ENCODE measurements at places on chromosomes 2 and 18.
A peak's percentile ranks its signal among the peaks of the same experiment; 100 is the strongest.

- DNase-seq: peak; percentile 64
- H3K27me3 ChIP-seq: peaks cover 25% of the 10 kb centered on the region
- peaks cover 20% of the 10 kb centered on the region for H3K4me1 ChIP-seq
- no peak overlapping the region for H3K4me3 ChIP-seq
- H3K36me3 ChIP-seq: no peaks in the 10 kb centered on the region
- no peak overlapping the region for H3K27ac ChIP-seq
Observed at GRCh38 chr2:127428057-127428814, 10.0 kb downstream of the PROC start.

DNA sequence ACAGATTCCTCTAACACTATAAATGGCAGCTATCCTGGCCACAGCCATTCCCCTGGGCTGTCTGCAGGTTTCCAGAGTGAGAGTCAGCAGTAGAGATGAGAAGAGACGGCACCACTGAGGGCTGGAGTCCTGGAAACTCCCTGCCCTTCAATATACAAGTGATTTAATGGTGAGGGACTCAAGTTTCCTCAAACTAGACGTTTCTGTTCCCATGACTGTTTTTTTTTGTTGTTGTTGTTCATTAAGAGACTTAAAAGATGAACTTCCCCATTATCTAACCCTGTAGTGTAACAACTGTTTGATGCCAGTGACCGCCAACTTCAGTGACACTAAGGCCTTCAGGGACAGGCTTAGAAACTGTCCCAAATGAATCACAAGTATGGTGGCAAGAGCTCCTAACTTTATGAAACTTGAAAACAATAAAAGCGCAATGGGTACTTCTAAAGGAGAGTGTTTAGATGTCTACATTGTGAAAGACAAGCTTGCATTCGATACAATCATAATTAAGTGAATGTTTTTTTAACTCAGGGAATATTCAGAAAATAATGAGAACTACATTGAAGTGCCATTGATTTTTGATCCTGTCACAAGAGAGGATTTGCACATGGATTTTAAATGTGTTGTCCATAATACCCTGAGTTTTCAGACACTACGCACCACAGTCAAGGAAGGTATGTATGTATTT lies 34.0 kb downstream of the IL1R2 start:
- no peak for DNase-seq
- H3K27me3 ChIP-seq: no peaks in the 10 kb centered on the region
- H3K4me3 ChIP-seq: no peak overlapping the region
- no peaks in the 10 kb centered on the region for H3K36me3 ChIP-seq
- peaks cover 31% of the 10 kb centered on the region for H3K4me1 ChIP-seq
- no peak overlapping the region for H3K27ac ChIP-seq

GRCh38 chr2:199092419-199092818 lies 365.3 kb downstream of the SATB2 start:
- H3K27me3 ChIP-seq: no peaks in the 10 kb centered on the region
- H3K4me3 ChIP-seq: no peak overlapping the region
- no peaks in the 10 kb centered on the region for H3K36me3 ChIP-seq
- no peaks in the 10 kb centered on the region for H3K4me1 ChIP-seq

DNA sequence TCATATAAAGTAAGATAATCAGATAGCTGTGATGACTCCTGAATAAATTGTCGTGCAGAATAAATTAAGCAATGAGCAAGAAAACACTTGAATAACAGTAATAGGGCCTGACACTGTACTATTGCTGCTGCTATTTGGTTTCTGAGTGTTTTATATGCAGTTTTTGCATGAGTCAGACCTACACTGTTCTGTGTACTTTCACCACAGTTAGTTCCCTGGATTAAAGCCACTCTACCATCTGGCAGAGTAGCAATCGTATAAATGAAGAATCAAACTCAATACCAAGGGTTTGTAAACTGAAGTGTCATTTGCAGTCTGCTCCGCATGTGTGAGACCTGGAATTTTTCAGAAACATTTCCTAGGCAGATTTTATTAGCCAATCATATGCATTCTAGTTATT lies 398.6 kb upstream of the CDH7 start:
- no peak for DNase-seq
- H3K36me3 ChIP-seq: no peaks in the 10 kb centered on the region
- H3K4me1 ChIP-seq: no peaks in the 10 kb centered on the region
- H3K27ac ChIP-seq: no peak overlapping the region

DNA sequence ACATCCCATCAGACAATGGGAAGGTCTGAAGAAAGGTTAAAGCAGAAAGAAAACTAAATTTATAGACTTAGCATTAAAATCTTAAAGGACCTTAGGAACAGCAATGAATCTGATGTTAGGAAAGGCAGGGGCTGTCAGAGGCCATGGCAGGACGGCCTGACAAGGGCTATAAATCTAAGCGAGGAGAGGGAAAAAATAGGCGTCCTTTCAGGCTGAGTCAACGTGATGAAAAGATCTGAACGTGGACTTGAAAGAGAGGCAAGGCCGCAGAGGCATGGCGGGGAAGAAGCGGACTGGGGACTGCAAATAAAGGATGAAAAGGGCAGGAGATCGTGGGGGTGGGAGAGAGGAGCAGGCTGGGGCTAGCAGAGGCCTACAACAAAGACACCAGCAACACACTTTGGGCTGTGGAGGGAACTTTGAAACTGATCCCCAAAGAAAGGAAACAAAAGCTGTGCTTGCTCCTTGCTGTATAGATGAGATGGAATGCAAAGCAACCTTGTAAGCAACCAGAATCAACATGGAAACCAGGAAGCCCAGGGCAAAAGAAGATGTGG lies 145.6 kb downstream of the NRP2 start:
- DNase-seq: no peak
- H3K27ac ChIP-seq: peak overlapping the region; percentile 13
- H3K27me3 ChIP-seq: peaks cover 2% of the 10 kb centered on the region
- H3K4me3 ChIP-seq: peak overlapping the region; percentile 1
- H3K4me1 ChIP-seq: peaks cover 12% of the 10 kb centered on the region

- H3K36me3 ChIP-seq: no peaks in the 10 kb centered on the region
- H3K27me3 ChIP-seq: no peaks in the 10 kb centered on the region
- H3K4me1 ChIP-seq: peaks cover 13% of the 10 kb centered on the region
- H3K4me3 ChIP-seq: no peak overlapping the region
- H3K27ac ChIP-seq: no peak overlapping the region
Observed at GRCh38 chr2:191032588-191033429, 18.8 kb upstream of the STAT1 start.

DNA sequence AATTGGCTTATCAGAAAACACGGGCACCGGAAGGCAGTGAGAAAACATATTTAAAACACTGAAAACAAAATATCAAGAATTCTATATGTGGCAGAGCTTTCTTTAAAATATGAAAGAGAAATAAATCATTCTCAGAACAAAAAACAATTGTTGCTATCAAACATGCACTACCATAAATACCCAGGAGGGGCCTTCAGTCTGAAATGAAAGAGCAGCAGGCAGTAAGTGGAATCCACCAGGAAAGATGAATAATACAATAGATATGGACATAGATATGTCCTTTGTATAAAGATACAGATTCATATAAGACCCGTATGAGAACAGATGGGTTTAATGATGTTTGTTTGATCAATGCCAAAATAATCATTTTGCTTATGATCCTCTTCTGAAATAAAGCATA lies 142.0 kb downstream of the TMEM18 start:
- H3K36me3 ChIP-seq: no peaks in the 10 kb centered on the region
- DNase-seq: no peak
- H3K4me3 ChIP-seq: no peak overlapping the region

- no peak overlapping the region for H3K27ac ChIP-seq
- H3K4me1 ChIP-seq: peaks cover 39% of the 10 kb centered on the region
- DNase-seq: no peak
- no peak overlapping the region for H3K4me3 ChIP-seq
- H3K36me3 ChIP-seq: no peaks in the 10 kb centered on the region
- H3K27me3 ChIP-seq: no peaks in the 10 kb centered on the region
Observed at GRCh38 chr2:109261906-109262631, 133.1 kb downstream of the SH3RF3 start.

DNA sequence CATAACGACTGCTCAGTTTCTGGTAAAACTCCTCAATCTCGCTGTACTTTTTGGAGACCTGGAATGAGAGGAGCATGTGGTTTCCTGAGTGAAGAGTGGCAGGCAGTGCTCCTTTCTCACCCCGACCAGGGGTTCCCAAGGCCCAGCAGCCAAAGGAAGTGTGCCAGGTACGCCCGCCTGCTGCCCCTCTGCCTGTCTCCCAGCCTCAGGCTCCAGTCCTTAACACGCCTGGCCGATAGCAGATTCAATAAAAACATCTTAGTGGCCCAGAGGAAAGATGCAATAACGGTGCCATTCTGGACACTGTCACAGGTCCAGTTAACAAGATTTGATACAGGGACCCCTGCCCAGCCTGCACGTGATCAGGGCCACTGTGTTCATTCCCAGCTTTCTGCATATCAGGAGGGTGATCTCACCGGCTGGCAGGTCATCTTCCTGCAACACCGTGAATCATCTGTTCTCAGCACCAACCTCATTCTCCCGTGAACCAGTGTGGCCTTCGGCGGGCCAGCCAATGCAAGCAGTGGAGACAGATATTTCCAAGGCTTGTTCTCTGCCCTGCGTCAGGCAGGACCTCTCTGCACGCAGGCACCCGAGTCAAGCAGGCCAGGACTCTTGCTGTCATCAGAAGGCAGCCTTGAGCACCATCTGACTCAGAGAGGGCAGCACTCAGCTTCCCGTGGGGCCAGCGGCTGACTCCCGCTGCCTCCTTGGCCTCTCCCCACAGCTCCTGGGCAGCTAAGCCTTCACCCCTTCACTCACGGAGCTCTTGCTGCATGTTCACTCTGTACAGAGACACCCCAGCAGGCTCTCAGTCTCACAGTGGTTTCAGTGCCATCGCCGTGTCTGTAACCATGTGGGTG lies 9.5 kb downstream of the HS1BP3 start:
- H3K27ac ChIP-seq: no peak overlapping the region
- H3K4me3 ChIP-seq: no peak overlapping the region
- no peaks in the 10 kb centered on the region for H3K27me3 ChIP-seq
- peaks cover 5% of the 10 kb centered on the region for H3K36me3 ChIP-seq

DNA sequence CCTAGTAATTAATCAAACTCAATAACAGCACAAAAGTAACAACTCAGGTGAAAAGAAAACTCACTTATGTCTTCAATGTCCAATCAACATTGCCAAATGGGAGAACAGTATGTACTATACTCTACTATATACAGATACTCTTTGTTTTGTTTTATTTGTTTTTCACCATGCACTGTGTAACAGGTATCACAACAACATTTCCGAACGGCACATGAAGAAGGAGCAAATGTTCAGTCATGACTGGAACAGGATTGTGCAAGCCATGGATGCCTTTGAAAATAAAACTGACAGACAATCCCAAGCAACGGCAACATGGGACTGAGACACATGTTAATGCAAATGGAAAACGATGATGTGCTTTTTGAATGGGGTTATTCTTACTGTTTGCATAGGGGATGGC lies 334.9 kb upstream of the THUMPD2 start:
- H3K27me3 ChIP-seq: no peaks in the 10 kb centered on the region
- H3K27ac ChIP-seq: no peak overlapping the region
- H3K36me3 ChIP-seq: peaks cover 4% of the 10 kb centered on the region
- no peak for DNase-seq

- H3K36me3 ChIP-seq: no peaks in the 10 kb centered on the region
- DNase-seq: no peak
- H3K27me3 ChIP-seq: no peaks in the 10 kb centered on the region
Observed at GRCh38 chr2:237257471-237257951, 156.5 kb downstream of the COL6A3 start.

GRCh38 chr2:239249776-239250175 lies 151.0 kb downstream of the HDAC4 start:
- H3K4me1 ChIP-seq: peaks cover 48% of the 10 kb centered on the region
- peaks cover 3% of the 10 kb centered on the region for H3K36me3 ChIP-seq
- H3K4me3 ChIP-seq: no peak overlapping the region
- H3K27me3 ChIP-seq: no peaks in the 10 kb centered on the region
- H3K27ac ChIP-seq: no peak overlapping the region

- no peak overlapping the region for H3K4me3 ChIP-seq
- no peak for DNase-seq
- no peak overlapping the region for H3K27ac ChIP-seq
- peaks cover 27% of the 10 kb centered on the region for H3K27me3 ChIP-seq
Observed at GRCh38 chr2:95032868-95033603, 7.5 kb downstream of the MAL start.

GRCh38 chr2:172513935-172514586 lies 41.8 kb upstream of the PDK1 start:
- no peak overlapping the region for H3K27ac ChIP-seq
- H3K4me1 ChIP-seq: no peaks in the 10 kb centered on the region
- no peaks in the 10 kb centered on the region for H3K27me3 ChIP-seq
- no peak overlapping the region for H3K4me3 ChIP-seq

DNA sequence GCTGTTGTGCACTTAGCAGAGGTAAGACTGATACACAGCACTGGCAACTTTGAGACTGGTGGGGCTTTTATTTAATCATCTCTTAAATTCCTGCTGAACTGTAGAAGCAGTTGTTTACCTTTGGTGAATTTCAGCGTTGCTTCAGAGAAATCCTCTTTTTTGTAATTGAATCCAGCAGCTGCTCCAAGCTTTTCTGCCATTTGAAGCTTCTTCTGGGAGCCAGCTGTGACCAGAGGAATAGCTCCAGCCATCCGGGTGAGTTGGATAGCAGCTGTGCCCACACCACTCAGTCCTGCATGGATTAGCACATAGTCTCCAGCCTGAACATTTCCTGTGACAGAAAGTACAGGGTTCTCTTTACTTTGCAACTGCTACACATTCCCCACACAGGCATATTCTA lies 3.9 kb downstream of the TP53I3 start:
- H3K27ac ChIP-seq: no peak overlapping the region
- peak overlapping the region; percentile 44 for H3K4me3 ChIP-seq
- DNase-seq: no peak
- H3K4me1 ChIP-seq: peaks cover 28% of the 10 kb centered on the region
- peaks cover 22% of the 10 kb centered on the region for H3K36me3 ChIP-seq

GRCh38 chr18:36758623-36759022 lies 70.2 kb downstream of the TPGS2 start:
- no peaks in the 10 kb centered on the region for H3K36me3 ChIP-seq
- DNase-seq: no peak
- H3K4me1 ChIP-seq: no peaks in the 10 kb centered on the region
- H3K27ac ChIP-seq: no peak overlapping the region
- no peaks in the 10 kb centered on the region for H3K27me3 ChIP-seq
- H3K4me3 ChIP-seq: no peak overlapping the region

DNA sequence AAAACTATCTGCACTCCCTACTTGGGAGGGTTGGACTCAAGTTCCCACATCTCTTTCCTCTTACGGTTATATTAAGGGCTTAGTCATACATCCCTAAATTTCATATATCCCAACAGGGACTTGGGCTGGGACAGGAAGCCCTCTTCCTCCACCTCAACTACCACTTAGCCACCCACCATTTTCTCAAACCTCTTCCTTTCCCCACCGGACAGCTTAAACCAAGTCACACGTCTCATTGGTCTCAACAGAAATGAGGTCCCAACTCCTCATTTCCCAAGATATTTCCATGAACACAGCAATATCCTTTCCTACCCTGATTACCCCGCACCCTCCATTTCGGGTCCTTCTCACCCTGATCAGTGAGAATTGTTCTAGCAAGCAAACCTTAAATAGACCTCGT lies 736 bp downstream of the ZSCAN30 start:
- peak overlapping the region; percentile 97 for H3K4me3 ChIP-seq
- H3K4me1 ChIP-seq: peaks cover 21% of the 10 kb centered on the region
- H3K36me3 ChIP-seq: peaks cover 15% of the 10 kb centered on the region
- H3K27me3 ChIP-seq: peaks cover 3% of the 10 kb centered on the region

DNA sequence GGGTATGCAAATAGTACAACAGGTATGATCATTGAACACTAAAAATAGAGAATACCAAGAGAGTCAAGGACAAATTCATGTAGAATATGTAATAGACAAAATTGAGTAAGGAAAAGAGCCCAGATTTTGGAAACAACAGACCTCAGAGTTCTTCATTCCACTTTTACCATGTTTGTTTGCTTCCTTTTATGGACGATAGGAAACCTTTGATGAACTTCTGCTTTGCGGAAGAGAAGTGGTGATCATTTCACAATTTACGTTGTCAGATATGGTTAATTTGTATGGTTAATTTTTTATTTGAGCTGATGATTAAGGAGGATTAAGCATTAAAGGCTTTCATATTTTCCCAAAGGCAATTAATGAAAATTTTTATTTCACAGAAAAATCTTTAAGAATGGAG lies 16.3 kb downstream of the MARCHF7 start:
- H3K4me1 ChIP-seq: no peaks in the 10 kb centered on the region
- H3K36me3 ChIP-seq: peaks cover 57% of the 10 kb centered on the region
- H3K27ac ChIP-seq: no peak overlapping the region

All from type B pancreatic cell (in vitro differentiated cells).